Transverse colon (tissue), 4 donors: ENCODE measurements at places on chromosomes 5 and 9. TPM values are rescaled to one million over a fixed set of nuclear protein-coding genes. Genes with fewer than 3 reads are reported as not detected.
A peak's percentile ranks its signal among the peaks of the same experiment; 100 is the strongest.

Gene ENHO
- not detected for total RNA-seq

Gene AP3B1
- 50.9 TPM for total RNA-seq

Gene UHRF2
- total RNA-seq, result 42.4 TPM

Gene DAPK1
- total RNA-seq, result 14.7 TPM

Gene TMEM215
- not detected for total RNA-seq

Gene SLIT3
- 7.6 TPM for total RNA-seq

Gene ZNF454
- not detected for total RNA-seq

Gene SLC6A7
- 19.5 TPM for total RNA-seq

Gene ECM2
- 3.8 TPM for total RNA-seq

Gene CDC25C
- 0.32 TPM for total RNA-seq

DNA sequence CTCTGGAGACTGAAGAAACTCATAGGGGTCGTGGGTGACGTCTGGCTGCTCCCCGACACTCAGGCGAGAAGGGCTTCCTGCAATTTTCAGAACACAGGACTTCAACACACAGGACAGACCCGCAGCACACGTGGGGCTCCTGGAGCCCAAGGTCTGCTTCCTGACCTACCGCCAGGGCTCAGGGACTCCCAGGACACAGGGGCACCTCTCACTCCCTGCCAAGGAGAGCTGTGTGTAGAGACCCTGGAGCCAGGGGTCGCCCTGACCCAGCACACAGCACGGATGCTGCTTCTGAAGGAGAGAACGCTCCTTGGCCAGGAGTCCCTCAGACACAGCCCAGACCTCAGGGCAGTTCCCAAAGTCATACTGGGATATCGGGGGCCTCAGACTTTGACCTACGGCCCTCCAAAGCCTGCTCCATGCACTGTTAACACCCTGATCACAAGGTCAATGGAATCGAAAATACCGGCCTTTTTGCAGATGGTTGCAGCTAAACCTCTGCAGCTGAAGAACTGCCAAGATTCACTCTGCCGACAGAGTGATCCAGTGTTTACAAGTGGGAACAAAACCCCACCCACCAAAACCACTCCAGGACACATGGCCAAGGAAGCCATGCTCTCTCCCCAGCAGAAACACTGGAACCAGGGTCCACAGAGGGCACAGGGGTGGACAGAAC is 13.8 kb upstream of the ZDHHC11 start:
- no peak for DNase-seq

GRCh38 chr5:1006656-1007071 is 1.9 kb upstream of the NKD2 start:
- peak; percentile 5 for DNase-seq

GRCh38 chr9:134637241-134637640 is 4.4 kb upstream of the COL5A1 start:
- no peak for DNase-seq

DNA sequence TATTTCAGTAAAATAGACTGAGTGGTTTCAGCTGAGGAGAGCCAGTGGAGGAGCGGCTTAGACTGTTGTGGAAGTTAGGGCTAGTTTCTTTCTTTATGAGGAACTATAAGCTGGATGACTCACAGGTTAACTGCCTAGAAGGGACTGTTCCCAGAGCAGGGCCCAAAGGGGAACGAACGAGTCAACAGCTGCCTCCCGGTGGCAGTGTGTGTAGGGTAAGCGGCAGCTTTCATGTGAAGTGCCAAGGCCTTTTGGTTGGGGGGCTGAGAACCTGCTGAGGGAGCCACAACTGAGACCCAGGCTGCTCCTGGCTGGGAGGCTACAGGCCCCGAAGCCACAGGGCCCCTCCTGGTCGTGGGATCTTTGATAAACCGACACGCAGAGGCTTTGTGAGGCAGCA is 7.0 kb downstream of the SQSTM1 start:
- peak; percentile 79 for DNase-seq

DNA sequence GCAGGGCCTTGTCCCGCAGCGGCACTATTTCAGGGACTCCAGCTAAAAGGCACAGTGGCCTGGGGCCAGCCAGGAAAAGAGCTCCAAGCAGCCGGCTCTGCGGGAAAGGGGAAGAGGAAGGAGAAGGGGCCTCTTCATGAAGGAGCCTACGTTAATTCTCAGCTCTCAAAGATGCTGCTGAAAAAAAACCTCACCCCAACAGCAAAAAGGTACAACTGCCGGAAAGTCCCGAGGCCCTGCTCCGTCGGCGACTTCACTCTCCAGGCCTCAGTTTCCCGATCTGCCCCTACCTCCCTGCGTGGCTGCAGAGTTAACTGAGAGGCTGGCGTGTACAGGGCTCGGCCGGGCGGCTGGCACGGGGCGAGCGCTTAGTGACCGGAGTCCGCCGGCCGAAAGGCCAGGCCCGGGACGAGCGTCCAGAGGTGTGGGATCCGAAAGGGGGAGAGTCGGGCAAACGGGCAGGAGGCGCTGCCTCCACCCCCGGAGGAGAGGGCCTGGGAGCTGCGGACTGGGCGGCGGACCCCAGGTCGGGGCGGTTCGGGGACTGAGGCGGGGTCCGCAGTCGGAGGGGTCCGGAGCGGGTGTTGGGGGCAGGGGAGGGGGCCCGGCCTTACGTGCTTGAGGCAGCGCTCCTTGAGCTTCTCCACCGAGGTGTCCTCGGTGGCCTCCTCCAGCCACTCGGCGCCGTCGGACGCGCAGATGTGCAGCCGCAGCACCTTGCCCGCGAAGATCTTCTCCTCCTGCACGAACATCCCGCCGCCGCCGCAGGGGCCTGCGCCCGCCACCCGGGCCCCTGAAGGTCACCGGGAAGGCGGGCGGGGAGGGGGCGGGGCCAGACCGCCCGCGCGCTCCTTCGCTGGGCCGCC is 529 bp downstream of the UBAC1 start:
- DNase-seq, result peak; percentile 21

GRCh38 chr9:13142776-13143175 is 136.7 kb downstream of the MPDZ start:
- no peak for DNase-seq

GRCh38 chr5:110612794-110613247 is 113.7 kb downstream of the TMEM232 start:
- DNase-seq, result no peak

GRCh38 chr9:98260635-98261034 is 5.2 kb upstream of the TBC1D2 start:
- no peak for DNase-seq

GRCh38 chr9:86767373-86767772 is 179.9 kb downstream of the GAS1 start:
- no peak for DNase-seq

GRCh38 chr5:143514616-143515335 is 111.3 kb upstream of the NR3C1 start:
- DNase-seq, result no peak

DNA sequence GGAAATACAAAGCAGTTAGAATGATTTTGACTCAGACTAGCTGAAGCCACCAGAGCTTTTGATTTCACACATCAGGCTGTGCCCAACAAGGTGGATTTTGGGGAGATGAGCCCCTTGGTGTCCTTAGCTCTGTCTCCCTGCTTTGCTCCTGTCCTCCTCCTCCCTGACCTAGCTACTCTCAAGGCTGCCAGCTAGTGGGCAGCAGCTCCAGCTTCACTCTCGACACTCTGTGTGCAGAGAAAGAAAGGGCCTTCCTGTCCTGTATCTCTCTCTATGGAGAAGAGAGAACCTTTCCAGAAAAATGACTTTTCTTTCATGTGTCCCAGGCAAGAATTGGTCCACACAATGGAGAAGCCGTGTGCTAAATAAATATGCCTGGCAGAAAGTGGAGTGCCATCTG is 446.2 kb downstream of the SEMA5A start:
- no peak for DNase-seq

- no peak for DNase-seq
These were observed 481.1 kb downstream of the PDE4D start for GRCh38 chr5:59412428-59412827.

DNA sequence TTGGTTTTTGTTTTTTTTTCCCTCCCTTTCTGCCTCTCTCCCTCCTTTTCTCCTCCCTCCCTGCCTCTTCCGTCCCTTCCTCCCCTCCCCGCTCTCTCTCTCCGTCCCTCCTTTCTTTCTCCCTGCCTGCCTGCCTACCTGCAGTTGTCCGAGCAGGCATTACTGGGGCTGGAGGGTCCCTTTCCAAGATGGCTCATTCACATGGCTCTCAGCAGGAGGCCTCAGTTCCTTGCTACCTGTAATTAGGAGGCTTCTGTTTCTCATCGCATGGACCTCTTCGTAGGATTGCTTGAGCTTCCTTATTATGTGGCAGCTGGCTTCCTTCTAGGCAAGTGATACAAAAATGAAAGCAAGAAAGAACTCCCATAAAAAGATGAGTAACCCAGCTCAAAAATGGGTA is 8.0 kb downstream of the RGS3 start:
- no peak for DNase-seq

DNA sequence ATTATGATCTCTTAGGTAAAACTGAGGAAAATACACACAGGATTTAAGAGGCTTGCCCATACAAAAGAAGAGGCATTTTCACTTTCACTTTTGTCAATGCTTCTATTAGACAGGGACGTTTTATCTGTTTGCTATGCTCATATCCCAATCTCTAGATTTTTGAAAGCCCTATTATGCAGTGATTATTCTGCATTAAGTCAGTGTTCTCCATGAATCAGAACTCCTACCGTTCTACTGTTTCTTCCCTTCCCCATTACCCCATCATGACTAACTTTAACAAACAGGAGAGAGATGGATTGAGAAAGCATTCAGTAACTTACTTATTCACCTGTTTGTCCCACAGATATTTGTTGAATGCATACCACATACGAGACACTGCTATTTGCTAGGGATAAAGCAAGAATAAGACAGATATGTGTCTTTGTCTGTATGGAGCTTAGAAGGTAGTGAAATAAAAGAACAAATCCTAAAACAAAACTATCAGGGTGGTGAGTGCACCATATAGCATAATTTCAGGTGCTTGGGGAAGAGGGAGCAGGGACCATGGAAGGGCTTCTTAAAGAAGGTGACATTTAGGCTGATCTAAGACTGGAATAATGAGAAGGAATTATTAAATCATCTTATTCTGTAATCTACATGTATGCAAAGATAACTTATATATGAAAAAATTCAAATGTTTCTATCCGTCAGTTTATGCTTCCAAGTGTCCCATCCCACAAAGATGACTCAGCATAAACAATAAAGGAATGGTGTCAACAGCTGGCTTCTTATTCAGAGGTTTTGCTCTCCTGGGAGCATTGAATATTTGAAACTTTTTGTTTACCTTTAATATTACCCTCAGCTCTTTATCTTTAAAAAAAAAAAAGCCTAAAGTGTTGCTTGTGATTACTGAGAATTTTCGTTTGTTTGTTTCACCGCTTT is 328.1 kb downstream of the HINT1 start:
- DNase-seq, result no peak

DNA sequence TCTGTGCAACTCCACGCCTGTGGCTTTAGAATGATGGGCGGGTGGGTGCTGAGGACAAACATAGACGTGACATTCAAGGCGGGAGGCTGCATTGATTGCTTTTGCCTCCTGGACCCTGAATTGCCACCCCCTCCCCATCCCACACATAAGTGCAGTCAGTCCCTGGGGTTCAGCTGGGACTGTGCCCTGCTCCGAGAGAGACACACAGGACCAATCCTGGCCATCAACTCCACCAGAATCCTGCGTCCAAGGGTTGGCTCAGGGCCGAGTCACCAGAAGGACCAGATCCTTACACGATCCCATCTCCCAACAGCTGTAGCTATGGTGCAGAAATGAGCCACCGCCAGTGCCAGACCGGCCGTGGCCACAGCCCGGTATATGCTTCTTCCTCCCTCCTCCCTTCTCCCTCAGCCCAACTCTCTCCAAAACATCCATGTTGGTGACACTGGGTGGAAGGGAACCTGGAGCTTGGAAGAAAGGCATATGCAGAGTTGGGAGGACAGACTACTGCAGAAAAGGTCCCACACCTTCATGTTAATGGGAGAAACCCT is 27.4 kb downstream of the IRX2 start:
- DNase-seq, result no peak

DNA sequence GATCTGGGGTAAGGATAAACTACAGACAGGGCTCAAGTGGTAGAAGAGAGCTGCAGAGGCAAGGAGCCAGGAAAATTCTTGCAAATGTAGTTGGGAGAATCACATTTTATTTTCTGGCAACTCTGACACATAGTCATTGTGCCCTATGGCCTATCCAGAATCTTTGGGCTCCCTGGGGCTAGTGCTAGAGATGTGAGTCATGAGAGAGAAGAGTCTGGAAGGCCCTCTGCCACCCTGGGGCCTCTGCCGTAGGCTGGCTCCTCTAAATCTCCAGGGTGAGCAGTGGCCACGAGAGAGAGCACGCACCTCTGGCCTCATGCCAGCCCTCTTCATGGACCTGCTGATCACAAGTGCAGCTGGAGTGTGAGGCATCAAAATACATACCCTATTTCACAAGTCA is 74.3 kb upstream of the SSBP2 start:
- peak; percentile 20 for DNase-seq

DNA sequence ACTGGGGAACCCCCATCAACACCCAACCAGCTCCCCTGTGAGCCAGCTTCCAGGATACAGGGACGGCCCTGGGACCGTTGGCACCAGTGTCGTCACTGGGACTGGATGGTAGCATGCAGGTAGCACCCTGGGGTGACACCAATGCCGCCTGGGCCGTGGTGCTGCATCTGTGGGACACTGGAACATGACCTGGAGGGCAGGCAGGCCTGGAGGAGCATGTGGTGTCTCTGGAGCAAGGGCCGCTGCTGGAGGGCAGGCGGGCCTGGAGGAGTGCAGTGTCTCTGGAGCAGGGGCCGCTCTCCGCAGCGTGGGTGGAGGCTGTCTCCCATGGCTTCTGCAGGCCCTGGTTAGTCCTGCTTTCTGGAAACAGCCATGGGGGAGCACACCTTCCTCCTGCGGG is 13.1 kb downstream of the LPCAT1 start:
- DNase-seq, result peak; percentile 3

DNA sequence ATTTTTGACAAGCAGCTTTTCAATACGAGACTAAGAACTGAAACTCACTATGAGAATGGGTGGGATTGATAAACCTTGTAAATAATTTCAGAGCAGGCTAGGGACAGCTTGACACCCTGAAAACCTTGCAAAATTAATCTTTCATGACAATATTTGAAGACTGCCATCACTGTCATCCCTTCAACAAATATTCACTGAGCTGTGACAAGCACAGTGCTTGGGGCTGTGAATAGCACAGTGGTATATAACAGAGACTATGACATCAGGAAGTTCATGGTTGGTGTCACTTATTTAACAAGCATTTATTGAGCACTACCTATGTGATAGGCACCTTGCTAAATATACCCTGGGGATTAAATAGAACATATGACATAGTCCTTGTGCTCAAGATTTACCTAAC is 741.0 kb upstream of the RIOK2 start:
- DNase-seq, result no peak

DNA sequence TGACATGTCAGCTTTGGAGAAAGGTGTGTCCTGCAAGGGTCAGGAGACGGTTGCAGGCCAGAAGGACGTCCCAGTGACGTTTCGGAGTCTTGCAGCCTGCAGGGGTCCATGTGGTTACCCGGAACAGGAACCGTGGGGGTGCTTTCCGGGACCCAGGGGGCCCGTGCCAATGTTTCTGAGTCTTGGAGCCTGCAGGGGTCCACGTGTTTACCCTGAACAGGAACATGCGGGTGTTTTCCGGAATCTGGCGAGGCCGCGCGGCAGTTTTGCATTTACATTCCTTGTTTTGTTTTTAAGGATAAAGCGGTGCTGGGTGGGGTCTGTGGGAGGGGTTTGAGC is 30.6 kb downstream of the NKD2 start:
- DNase-seq, result no peak

- no peak for DNase-seq
These were observed at the start of gene CARD6 for GRCh38 chr5:40841068-40841805. TSS of gene CARD6 (plus strand) at chr5:40841367. CDS start at chr5:40841383, 16 bp downstream.

GRCh38 chr5:55917402-55918086 is 66.4 kb downstream of the IL31RA start:
- no peak for DNase-seq

- no peak for DNase-seq
These were observed 27.4 kb upstream of the CTNND2 start for GRCh38 chr5:11931638-11932037.

GRCh38 chr5:33091571-33092363 is 349.0 kb upstream of the TARS1 start:
- no peak for DNase-seq
